Lower leg skin (tissue), 4 donors: ENCODE measurements at places on chromosomes 7 and 10. TPM values are rescaled to one million over a fixed set of nuclear protein-coding genes. Genes with fewer than 3 reads are reported as not detected.
A peak's percentile ranks its signal among the peaks of the same experiment; 100 is the strongest.

The SH2B2 gene
- 13.9 TPM for total RNA-seq

- no peak for DNase-seq
Observed at GRCh38 chr10:60335708-60336107, 54.0 kb downstream of the ANK3 start.

DNA sequence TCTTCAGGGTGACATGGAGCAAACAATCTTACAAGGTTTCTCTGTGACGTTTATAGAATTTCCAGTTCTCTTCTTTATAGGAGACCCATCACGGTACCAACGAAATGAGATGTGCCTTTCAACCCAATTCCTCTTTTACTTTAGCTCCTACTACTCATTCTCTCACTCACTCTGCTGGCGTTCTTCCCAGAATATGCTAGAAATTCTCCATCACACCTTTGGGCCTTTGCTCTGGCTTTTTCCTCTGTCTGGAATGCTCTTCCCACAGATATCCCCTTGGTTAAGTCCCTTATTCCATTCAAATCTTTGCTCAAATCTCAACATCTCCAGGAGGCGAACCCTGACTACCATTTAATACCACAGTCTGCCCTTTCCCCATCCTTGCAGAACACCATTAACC lies 39.0 kb downstream of the SEMA3C start:
- DNase-seq: no peak

DNA sequence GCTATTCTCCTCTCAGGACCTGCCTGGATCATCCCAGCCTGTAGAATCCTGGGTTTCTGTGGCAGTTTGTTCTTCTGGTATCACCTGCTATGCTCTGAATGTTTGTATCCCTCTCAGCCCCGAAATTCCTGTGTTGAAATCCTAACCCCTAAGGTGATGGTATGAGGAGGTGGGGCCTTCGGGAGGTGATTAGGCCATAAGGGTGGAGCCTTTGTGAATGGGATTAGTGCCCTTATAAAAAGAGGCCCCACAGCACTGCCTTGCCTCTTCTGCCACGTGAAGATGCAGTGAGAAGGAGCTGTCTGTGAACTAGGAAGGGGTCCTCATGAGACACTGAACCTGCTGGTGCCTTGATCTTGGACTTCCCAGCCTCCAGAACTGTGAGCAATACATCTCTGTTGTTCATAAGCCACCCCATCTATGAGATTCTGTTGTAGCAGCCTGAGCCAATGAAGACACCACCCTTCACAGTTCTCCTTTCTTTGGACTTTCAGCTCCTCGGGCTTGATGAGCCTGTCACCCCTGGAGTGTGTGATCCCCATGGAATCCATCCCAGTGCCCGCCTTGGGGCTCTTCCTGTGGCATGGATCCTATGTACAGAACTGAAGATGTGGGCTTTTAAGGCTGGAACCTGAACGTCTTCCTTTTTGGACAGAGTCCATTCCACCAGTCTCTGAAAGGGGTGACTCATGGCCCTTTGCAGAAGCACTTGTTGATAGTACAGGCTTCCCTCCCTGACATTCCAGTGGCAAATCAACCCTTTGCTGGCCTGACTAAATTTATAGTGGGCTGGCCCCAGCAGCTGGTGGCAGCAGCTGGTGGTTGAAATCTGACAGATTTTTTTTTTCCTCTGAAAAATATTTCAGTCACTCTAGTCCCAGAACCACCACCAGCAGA lies 138.0 kb downstream of the TACC2 start:
- peak; percentile 76 for DNase-seq

The ENKUR gene
- total RNA-seq: not detected
